ENCODE measurements at places on chromosomes 16 and 17.

DNA sequence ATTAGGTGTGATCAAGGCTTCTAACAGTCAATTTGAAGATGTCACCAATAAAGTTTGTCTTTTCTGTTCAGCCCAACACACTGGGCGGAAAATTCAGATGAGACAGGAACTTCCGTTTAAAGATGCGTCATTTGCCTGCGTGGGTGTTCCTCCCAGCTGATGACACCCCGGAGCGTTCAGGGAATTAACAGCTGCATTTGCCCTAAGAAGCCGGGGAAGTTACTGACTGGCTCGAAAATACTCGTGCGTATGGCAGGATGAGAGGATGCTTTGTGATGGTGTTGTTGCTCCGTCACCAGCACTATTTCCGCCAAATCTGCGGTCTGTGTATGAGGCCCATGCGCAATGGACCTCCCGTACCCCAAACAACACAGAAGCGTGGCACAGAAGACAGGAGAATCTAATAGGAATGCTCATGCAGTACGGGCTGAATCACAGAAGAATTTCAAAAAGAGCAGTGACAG is 11.9 kb upstream of the PVALEF start:
- DNase-seq, result no peak
- H3K36me3 ChIP-seq, result no peaks in the 10 kb centered on the region
- no peak overlapping the region for H3K27ac ChIP-seq

- no peak for DNase-seq
- no peak overlapping the region for H3K4me3 ChIP-seq
- no peaks in the 10 kb centered on the region for H3K27me3 ChIP-seq
- H3K4me1 ChIP-seq, result no peaks in the 10 kb centered on the region
- no peaks in the 10 kb centered on the region for H3K36me3 ChIP-seq
These were observed 17.5 kb downstream of the USP6 start for GRCh38 chr17:5133311-5133710.

GRCh38 chr17:16286009-16286946 is 67.0 kb downstream of the CENPV start:
- H3K36me3 ChIP-seq, result peaks cover 26% of the 10 kb centered on the region
- H3K27me3 ChIP-seq, result no peaks in the 10 kb centered on the region
- peak overlapping the region; percentile 66 for H3K4me3 ChIP-seq
- peak; percentile 90 for DNase-seq

DNA sequence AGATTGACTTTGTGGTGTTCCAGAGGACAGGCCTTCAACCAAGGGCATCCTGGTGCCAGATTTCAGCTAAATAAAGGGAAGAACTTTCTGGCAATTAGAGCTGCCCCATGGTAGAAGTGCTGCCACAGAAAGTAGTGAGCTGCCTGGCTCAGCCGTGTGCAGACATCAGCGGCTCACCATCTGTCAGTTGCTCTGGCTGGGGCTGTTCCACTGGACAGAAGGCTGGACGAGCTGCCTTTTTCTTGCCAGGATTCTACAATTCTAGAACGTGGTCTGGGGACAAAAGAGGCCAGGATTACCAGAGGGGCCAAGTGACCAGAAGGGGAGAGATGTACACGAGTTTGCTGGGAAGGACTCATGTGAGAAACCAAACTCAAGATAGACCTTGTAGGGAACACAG is 107.0 kb upstream of the RPL38 start:
- no peak overlapping the region for H3K4me3 ChIP-seq
- no peak for DNase-seq
- peaks cover 11% of the 10 kb centered on the region for H3K27me3 ChIP-seq
- H3K27ac ChIP-seq, result no peak overlapping the region

GRCh38 chr17:83118071-83118841 is 38.8 kb downstream of the METRNL start:
- H3K27ac ChIP-seq, result no peak overlapping the region
- H3K36me3 ChIP-seq, result no peaks in the 10 kb centered on the region
- H3K27me3 ChIP-seq, result peaks cover 18% of the 10 kb centered on the region
- no peak overlapping the region for H3K4me3 ChIP-seq
- H3K4me1 ChIP-seq, result peaks cover 7% of the 10 kb centered on the region

DNA sequence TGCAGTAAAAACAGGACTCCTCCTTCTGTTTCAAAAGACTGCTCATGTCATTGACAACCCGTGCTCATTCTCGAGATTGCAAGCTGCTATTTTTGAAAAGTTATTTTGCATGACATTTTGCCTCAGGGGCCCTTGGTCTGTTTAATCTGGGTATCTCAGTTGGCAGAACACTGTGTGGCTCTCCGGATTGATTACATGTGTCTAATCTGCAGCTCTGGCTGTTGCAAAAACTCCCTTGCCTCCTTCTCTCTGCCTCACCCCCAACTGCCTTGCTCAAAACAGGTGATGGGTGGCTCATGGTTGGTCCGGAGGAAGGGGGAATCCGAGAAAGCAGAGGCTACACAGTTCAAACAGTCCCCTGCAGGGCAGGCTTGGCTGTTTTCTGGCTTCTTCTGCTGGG is 25.3 kb downstream of the GINS3 start:
- no peak overlapping the region for H3K4me3 ChIP-seq
- no peaks in the 10 kb centered on the region for H3K36me3 ChIP-seq
- H3K27ac ChIP-seq, result no peak overlapping the region
- no peak for DNase-seq
- H3K27me3 ChIP-seq, result peaks cover 7% of the 10 kb centered on the region

- H3K27ac ChIP-seq, result no peak overlapping the region
- H3K27me3 ChIP-seq, result peaks cover 7% of the 10 kb centered on the region
- DNase-seq, result no peak
- no peaks in the 10 kb centered on the region for H3K4me1 ChIP-seq
- H3K4me3 ChIP-seq, result no peak overlapping the region
These were observed 156.6 kb downstream of the ANKFN1 start for GRCh38 chr17:56309897-56310296.

GRCh38 chr16:67150833-67151396 is at the start of gene B3GNT9:
TSS of gene B3GNT9 (minus strand) at chr16:67150998. CDS start at chr16:67150485, 513 bp downstream.
- H3K4me3 ChIP-seq, result peak within 1 kb of the TSS; percentile 63
- peaks cover 14% of the 10 kb centered on the region for H3K27me3 ChIP-seq
- DNase-seq, result peak; percentile 64
- peaks cover 15% of the 10 kb centered on the region for H3K4me1 ChIP-seq
- no peak within 1 kb of the TSS for H3K27ac ChIP-seq
- H3K36me3 ChIP-seq, result peaks cover 23% of the 10 kb centered on the region

GRCh38 chr16:6016530-6017184 is 919.1 kb upstream of the EEF2KMT start:
- no peak for DNase-seq
- no peak overlapping the region for H3K27ac ChIP-seq
- peaks cover 19% of the 10 kb centered on the region for H3K27me3 ChIP-seq
- peaks cover 2% of the 10 kb centered on the region for H3K36me3 ChIP-seq
- H3K4me1 ChIP-seq, result no peaks in the 10 kb centered on the region

- H3K4me1 ChIP-seq, result peaks cover 8% of the 10 kb centered on the region
- H3K27ac ChIP-seq, result no peak overlapping the region
- H3K36me3 ChIP-seq, result peaks cover 31% of the 10 kb centered on the region
- no peaks in the 10 kb centered on the region for H3K27me3 ChIP-seq
- H3K4me3 ChIP-seq, result no peak overlapping the region
These were observed 18.6 kb downstream of the RAD51C start for GRCh38 chr17:58710948-58711552.

DNA sequence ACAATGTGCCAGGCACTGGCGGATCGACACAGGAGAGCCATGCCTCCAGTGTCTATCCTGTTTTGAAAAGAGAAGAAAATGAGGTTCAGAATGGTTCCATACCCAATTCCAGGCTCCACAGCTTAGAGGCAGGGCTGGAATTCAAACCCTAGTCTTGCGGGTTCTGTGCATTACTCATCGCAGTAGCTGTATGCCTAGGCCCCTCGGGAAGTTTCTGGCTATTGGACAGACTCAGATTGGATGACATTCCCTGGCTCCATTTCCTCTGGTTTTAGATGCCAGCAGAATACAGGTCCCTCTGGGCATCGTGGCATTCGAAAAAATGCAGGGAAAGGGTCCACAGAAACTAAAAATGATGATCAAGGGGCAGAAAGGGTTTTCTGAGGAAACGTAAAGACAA is 184.7 kb downstream of the COPRS start:
- no peak for DNase-seq
- H3K27ac ChIP-seq, result no peak overlapping the region
- no peak overlapping the region for H3K4me3 ChIP-seq
- H3K27me3 ChIP-seq, result peaks cover 49% of the 10 kb centered on the region
- H3K36me3 ChIP-seq, result no peaks in the 10 kb centered on the region

DNA sequence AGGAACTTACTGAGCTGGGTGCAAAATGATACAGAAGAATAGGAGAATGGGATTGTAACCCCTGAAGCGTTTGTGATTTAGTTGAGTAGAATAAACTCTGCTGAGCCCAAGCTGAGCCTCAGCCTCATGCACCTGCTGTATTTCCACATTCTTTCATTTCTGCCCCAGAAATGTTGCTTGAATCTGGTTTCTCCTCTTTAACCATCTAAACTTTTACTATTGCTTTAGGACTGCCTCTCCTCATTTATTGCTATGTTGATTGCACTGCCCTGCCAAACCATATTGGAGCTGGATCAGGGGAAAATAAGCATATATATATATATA is 64.8 kb downstream of the PITPNC1 start:
- H3K27ac ChIP-seq, result peak overlapping the region; percentile 98
- peaks cover 76% of the 10 kb centered on the region for H3K4me1 ChIP-seq
- peak overlapping the region; percentile 76 for H3K4me3 ChIP-seq
- no peaks in the 10 kb centered on the region for H3K27me3 ChIP-seq

DNA sequence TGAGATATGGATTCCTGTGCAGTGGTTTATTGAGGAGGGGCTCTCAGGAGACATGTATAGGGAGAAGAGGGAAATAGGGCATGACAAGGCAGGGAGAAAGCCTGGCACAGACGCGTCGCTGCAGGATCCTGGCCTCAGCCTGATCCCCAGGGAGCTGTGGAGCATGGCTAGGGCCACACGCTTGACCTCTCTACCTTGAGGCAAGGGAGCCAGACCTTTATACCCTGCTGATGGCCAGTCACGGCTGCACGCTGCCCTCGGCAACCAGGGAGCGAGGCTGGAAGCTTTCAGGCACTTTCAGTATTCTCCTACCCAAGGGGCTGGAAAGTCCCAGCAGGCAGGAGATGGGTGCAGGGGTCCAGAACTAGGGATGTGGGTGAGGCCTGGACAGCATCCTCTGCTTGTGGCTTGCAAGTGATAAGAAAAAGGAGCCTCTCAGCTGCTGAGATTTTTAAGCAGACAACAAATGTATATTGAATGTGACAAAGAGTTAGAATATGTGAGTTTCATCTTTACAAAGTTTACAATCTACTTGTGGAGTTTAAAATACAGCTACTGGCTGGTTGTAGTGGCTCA is 10.0 kb upstream of the KLHL36 start:
- H3K4me1 ChIP-seq, result peaks cover 41% of the 10 kb centered on the region
- no peak overlapping the region for H3K4me3 ChIP-seq

DNA sequence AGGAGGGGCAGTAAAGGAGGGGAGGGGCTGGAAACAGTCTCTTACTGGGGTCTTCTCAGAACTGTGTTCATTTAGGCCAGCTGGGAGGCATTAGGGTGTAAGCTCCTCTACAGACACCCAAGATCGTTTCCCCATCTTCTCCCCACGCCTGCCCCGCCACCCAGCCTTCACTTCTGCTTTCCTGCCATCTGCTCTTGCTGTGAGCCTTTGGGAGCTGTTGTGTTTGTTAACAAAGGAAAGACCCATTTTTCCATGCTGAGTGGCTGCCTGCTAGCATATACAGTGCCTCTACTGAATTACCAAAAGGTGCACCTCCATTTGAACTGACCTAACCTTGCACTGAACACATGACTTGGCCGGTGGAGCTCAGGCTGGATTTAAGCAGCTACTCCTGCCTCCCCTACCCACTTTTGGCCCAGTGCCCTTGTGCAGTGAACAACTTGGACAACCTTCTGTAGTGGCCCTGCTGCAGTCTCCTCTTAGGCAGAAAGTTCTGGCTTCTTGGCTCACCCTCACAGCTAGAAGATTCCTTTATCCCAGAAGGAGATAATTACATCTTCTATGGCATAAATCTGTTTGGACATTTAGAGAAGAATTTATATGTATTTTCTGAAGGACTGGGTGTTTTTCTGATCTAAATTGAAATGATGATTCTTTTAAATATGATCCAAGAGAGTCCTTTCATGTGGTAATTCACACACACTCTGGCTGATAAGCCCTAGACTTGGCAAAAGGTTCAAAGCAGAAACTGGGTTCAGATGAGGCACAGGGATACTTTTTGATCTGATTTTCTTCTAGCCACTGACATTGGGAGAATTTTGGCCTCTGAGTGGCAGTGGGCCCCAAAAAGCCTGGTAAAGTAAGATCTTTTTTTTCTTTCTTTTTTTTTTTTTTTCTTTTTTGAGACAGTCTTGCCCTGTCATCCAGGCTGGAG is 81.9 kb upstream of the HNF1B start:
- H3K27me3 ChIP-seq, result peaks cover 19% of the 10 kb centered on the region
- H3K27ac ChIP-seq, result no peak overlapping the region
- H3K4me1 ChIP-seq, result peaks cover 13% of the 10 kb centered on the region
- H3K36me3 ChIP-seq, result no peaks in the 10 kb centered on the region

DNA sequence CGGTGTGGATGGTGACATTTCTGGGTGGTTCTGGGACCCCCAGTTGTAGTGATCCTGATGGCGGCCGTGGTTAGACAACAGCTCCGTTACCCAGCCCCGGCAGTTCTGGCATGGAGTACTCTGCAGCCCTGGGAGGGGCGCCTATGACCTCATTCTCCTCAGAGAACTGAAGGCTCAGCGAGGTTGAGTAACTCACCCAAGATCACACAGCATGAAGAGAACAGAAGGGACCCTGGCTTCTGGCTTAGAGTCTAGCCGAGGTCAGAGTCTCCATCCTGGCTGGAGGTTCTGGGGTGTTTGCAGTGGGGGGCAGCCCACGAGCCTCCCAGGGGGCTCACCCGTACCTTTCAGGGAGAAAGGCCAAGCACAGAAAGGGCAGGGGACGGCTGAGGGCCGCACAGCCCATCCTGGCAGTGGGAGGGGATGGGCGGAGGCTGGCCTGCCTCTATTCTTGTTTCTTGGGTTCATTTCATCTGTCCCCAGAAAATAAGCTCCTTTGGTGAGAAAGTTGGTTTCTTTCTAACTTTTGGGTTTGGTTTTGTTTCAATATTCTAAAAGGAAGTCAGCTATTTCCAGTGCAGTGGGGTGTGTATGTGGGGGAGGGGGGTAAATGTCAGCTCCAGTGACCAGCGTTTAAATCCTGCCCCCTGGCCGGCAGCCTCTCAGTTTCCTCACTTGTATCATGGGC is 13.2 kb downstream of the ZFPM1 start:
- peak; percentile 55 for DNase-seq
- no peak overlapping the region for H3K4me3 ChIP-seq
- H3K4me1 ChIP-seq, result peaks cover 66% of the 10 kb centered on the region
- H3K27ac ChIP-seq, result peak overlapping the region; percentile 21
- H3K27me3 ChIP-seq, result no peaks in the 10 kb centered on the region

GRCh38 chr16:85291302-85292148 is 179.3 kb upstream of the CIBAR2 start:
- no peaks in the 10 kb centered on the region for H3K4me1 ChIP-seq
- DNase-seq, result no peak
- H3K4me3 ChIP-seq, result no peak overlapping the region
- H3K36me3 ChIP-seq, result no peaks in the 10 kb centered on the region

- peak overlapping the region; percentile 92 for H3K27ac ChIP-seq
- peaks cover 26% of the 10 kb centered on the region for H3K4me1 ChIP-seq
- H3K27me3 ChIP-seq, result no peaks in the 10 kb centered on the region
- peak overlapping the region; percentile 89 for H3K4me3 ChIP-seq
These were observed 918 bp upstream of the MRM1 start for GRCh38 chr17:36600465-36600864.

GRCh38 chr16:64452446-64452845 is 669.4 kb downstream of the CDH11 start:
- DNase-seq, result no peak
- H3K4me3 ChIP-seq, result no peak overlapping the region
- H3K36me3 ChIP-seq, result no peaks in the 10 kb centered on the region
- no peaks in the 10 kb centered on the region for H3K4me1 ChIP-seq
